CD4-positive, alpha-beta T cell treated with Interferon gamma for 1 hour (primary cell): ENCODE measurements at places on chromosomes 7 and 10.

- DNase-seq = no peak
Measured at GRCh38 chr10:125549653-125550052, 133.3 kb downstream of the TEX36 start.

- DNase-seq = no peak
Measured at GRCh38 chr7:31735991-31736982, 49.3 kb downstream of the PPP1R17 start.

DNA sequence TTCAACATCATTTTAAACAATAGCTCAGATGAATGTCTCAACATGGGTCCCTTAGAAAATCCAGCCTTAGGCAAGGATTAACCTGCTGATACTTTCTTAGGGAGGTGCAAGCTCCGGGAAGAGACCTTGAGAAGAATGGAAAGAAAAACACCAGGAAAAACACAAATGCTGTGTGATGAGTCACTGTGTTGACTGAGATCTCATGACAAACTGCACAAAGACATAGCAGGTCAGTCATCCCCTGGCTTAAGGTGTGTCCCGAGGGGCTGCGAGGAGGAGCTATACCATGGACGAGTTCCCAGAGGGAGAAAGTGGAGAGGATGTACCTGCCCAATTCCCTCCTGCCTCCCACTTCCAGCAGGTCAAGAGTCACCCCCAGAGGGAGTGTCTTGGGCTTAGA is 98.0 kb downstream of the TEX36 start:
- no peak for DNase-seq

- DNase-seq = no peak
Measured at GRCh38 chr7:18927134-18927533, 190.3 kb downstream of the TWIST1 start.

DNA sequence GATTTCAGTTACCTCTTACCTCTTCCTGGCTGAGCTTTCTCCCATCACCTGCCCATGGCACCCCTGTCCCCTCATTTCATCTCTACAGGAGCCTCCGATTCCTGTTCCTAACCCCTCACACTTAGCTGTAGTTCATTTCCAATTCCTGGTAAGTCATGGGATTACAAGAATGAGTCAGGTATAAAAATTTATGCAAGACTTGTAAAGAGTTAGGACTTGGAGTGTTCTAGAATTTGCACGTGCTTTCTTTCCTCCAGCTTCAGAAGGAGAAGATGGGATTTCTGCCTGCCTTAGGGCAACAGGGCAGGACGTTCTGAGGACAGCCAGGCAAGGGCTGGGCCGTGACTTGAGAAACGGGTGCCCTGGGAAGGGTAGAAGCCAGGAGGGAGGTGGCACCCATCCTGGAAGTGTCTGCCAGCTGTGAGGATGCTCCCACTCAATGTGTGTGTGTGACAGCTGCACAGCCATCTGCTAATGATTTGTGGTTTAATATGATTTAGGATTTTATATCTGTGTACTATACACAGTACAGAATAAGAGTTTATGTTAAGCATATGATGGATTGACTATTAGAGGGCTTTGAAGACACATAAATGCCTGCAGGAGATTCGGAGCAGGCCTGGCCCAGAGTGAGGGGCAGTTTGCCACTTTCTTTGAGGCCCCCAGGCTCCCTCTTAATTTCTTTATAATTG is 81.5 kb upstream of the VIPR2 start:
- no peak for DNase-seq

GRCh38 chr10:122051609-122052385 is 62.8 kb downstream of the TACC2 start:
- DNase-seq = no peak

GRCh38 chr10:120810298-120810697 is 40.9 kb upstream of the WDR11 start:
- no peak for DNase-seq

- DNase-seq = peak; percentile 38
Measured at GRCh38 chr7:44631458-44632115, 25.2 kb downstream of the OGDH start.

DNA sequence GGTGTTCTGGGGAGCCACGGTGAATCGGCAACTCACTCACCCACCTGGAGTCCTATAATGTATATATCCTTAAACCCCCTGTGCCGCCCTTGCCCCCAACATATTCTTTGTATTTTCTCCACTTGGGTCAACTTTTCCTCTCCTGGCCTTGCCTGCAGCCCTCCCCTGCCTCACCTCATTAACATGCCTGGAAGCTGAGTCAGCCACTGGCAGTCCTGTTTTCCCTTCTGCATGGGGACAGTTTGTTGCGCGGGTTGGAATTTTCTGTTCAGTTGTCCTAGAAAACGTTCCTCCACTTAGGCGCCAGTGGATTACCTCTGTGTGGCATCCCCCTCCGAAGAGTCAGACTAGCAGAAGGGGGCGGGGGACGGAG is 97.4 kb downstream of the C10orf105 start:
- DNase-seq = no peak

- no peak for DNase-seq
Measured at GRCh38 chr10:102367441-102367840, 28.1 kb upstream of the NFKB2 start.

- DNase-seq = no peak
Measured at GRCh38 chr10:30858499-30858898, 173.2 kb downstream of the ZNF438 start.

DNA sequence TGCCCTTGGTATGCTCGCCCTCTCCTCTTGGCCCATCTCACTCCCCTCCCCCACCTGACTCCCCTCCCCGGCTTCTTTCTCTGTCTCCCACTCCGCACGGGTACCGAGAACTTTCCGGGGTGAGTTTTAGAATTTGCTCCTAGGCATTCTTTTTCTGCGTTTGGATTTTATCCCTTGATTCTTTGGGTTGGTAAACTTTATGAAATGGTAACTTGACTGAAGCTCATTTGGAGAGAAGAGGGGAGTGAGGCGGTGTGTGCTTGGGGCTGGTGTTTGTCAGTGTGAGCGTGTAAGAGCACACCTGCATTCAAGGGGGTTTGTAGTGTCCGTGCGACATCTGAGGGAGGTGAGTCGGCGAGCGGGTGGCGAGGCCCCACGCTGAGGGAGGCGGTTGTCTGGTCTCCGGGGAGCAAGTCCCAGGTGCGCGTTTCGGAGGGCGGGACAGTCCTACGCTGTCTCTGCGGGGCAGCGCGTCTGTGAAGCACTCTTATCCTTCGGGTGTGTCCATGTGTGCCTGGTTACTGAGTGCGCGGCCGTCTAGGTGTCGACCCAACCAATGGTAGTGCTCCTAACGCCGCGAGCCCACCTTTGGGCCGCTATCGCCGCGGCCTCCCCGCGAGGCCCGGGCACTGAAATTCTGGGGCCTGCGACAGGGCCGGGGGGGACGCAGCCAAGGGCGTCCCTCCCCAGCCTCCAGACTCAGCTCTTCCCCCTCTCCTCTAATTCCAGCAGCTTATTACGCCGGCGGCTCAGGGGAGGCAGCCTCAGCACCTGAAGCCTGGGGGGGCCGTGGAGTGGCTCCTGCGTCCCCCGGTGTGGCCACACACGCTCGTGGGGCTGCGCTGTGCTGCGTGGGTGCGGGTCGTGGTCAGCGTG is 2.6 kb upstream of the ZNF503 start:
- no peak for DNase-seq
